ENCODE measurements at places on chromosomes 2 and 18.
A peak's percentile ranks its signal among the peaks of the same experiment; 100 is the strongest.

DNA sequence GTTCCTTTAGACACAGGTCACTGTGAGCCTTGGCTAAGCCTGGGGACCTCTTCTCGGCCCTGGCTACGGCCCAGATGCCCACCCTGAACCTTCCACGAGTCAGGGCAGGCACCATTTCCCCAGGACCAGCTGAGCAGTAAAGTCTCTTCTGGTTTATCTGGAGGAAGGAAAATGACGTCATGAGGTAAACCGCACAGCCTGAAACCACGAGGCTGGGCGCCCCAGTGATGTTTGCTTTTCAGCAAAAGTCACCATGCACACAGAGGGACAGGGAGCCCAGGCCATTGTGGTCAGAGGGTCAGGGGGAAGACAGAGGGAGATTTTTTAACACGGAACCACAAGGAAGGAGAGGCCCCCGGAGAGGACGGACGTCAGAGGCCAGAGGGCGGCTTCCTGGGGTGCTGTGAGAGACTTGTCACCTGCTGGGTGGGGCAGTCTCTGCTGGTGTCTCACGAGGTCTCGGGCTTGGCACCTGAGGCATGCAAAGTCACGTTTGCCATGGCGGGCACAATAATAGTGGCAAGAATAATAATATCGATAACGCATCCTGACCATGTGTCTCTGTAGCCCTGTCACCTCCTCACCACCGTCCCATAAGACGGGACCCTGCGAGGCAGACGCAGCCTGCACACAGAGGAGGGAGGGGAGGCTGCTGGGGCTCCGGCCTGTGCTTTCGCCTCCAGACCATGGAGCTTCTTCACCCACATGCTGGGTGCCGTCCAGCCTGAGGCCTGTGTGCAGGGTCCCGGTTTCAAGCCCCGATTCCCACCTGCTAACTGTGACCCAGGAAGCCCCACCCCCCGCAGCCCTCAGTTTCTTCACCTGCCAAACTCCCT lies 33.2 kb upstream of the FOSL2 start:
- peak; percentile 85 for DNase-seq

- DNase-seq: no peak
Observed at GRCh38 chr2:224709301-224709700, 6.9 kb downstream of the CCDC195 start.

DNA sequence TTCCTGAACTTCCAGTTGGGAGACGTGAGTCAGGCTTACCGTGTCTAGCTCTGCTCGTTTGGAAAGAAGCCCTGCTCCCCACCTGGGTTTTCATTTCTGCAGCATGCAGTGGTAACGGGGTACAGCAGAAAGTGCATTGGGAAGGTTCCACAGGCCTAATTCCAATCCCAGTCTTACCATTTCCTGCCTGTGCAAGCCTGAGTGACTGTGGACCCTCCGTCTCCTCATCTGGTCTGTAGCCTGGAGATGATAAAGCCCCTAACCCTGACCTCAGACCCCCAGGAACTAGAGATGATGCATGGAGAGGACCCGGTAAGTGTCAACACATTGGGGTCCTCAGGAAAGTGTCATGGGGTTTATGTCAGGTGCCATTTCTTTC lies 5.8 kb upstream of the PSD4 start:
- no peak for DNase-seq

DNA sequence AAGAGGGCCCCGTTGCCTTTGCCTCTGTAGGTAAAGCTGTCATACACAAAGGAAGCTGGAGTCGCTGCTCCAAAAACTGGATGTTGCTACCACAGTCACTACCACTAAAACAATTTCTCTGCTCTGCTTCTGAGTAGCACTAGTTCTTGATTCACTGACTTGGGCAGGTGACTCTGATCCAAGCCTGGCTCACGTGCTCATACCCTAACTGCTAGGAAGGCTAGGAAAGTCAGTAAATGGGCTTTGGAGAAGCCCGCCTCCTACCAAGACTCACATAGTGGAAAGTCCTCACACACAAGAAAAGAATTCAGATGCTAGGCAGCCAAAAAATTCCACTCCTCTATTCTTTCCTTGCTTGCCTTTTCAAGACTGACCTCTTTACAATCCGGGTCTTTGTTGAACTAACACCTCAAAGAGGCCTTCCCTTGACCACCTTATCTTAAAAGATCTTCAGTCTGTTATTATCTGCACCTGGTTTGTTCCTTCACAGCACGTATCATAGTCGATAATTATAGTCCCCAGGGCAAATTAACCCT lies 11.4 kb upstream of the DYNC1I2 start:
- no peak for DNase-seq

DNA sequence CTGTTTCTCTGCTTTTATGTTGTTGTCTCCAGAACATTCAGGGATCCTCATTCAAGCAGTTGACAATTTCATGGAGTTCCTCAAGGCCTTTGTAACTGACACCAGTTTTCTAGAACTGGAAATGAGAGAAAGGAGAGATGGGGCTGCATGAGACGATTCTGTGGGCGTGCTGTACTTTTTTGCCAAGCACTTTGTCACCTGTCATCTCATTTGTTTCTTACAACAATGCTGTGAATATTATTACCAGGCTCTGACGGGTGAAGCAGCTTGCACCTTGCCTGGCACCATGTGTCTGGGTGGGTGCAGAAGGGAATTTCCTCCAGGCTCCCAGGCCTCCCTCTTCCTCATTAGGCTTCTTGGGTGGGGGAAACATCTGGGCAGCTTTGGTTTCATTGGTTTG lies 22.2 kb upstream of the ATOH8 start:
- no peak for DNase-seq

DNA sequence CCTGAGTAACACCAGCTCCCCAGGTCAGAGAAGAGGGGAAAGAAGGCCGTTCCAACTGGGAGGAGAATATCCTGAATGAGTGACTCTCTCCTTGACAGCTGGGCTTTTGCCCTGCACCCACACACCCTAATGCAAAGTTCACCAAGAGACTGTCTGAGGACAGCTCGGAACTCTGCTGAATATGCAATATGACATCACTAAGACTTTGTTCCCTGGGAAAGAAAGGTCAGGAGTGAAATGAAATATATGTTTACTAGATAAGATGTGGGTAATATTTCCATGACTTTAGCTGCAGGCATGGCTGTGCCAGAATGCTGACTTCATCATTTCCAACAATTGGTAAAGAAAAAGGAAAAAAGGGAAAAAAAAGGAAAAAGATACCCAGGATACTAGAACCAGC lies 488.2 kb upstream of the RAB6C start:
- no peak for DNase-seq

DNA sequence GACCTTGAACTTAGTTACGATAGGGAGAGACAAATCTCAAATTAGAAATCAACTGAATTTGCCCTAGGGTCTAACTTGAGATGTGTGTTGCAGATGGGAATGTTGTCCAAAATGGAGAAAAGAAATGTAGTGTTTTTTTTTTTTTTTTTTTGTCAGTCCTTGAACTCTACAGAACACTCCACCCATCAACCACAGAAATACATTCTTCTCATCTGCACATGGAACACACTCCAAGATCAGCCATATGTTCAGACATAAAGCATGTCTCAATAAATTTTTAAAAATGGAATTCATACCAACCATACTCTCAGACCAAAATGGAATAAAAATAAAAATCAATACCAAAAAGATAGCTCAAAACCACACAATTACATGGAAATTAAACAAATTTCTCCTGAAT lies 526.5 kb downstream of the FBXO15 start:
- no peak for DNase-seq

DNA sequence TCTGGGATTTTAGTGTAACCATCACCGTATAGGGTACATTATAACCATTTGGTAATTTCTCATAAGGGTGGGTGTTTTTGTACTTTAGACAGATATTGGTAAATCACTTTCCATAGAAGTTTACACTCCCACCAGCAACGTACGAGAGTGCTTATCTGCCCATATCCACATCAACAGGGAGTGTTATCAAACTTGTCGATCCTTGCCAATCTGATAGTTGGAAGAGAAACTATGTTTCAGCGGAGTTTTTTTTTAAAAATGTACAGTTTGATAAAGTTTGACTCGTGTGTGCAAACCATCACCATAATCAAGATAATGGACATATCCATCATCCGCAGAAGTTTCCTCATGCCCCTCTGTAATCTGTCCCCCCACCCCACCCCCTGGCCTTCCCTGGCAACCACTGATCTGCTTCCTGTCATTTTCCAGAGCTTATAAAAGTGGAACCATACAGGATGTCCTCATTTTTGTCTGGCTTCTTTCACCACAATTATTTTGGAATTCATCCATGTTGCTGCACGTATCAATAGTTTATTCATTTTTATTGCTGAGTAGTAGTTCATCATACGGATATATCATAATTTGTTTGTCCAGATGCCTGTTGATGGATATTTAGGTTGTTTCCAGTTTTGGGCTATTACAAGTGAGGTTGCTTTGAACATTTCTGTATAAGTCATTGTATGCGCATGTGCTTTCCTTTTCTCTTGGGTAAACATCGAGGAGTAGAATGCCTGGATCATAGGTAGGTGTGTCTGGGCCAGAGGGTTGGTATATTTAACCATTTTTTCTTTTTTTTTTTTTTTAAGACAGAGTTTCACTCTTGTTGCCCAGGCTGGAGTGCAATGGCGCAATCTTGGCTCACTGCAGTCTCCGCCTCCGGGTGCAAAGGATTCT lies 18.6 kb downstream of the GLI2 start:
- DNase-seq: no peak

GRCh38 chr18:20971886-20972267 lies 139.7 kb downstream of the ROCK1 start:
- DNase-seq: no peak

DNA sequence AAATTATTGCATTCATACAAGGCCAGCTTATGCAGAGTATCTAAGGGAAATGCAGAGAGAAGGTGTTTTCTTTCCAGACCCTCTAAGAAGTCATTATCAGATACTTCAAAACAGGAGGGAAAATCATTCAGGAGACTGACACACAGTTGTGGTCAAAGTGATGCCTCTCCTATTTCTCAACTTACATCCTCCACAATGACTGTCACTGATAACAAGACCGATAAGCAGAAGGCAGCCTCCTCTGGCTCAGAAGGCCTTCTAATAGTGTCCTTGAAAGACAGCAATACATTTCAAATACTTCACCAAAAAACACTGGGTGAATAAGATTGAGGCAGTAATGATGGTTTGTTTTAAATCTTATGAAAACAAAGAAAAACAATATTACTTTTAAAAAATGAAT lies 199.7 kb downstream of the PIEZO2 start:
- no peak for DNase-seq

DNA sequence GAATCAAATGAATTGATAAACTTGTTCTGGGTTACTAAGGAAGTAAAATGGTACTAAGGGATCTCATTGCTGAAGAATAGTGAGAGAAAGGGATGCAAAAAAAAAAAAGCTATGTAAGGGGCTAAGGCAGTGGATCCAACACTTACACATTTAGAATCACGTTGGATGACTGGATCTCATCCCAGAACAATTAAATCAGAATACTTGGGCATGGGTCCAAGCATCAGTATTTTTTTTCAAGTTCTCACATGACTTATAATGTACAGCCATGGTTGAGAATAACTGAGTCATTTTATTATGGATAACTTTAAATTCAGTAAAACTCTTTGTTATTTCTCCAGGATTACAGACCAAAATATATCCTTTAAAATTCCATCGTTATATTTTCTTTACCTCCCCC lies 8.5 kb downstream of the DSC1 start:
- no peak for DNase-seq

- DNase-seq: no peak
Observed at GRCh38 chr2:229447227-229447626, 176.1 kb upstream of the PID1 start.

DNA sequence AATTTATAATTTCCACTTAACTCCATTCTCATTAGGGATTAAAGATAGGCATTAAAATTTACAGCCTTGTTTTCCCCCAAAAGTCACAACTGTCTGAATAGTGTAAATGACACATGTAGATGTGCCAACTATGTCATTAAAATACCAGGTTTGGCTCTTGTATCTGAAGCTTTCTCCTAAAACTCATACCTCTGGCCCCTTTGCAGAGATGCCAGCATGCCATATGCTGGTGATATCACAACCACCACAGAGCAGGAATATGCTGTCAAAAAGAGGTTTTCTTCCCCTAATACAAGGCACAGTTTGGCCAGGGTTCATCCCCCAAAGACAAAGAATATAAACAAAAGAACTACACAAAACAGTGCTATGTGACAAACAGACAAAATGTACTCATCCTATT lies 65.4 kb downstream of the REV1 start:
- no peak for DNase-seq

DNA sequence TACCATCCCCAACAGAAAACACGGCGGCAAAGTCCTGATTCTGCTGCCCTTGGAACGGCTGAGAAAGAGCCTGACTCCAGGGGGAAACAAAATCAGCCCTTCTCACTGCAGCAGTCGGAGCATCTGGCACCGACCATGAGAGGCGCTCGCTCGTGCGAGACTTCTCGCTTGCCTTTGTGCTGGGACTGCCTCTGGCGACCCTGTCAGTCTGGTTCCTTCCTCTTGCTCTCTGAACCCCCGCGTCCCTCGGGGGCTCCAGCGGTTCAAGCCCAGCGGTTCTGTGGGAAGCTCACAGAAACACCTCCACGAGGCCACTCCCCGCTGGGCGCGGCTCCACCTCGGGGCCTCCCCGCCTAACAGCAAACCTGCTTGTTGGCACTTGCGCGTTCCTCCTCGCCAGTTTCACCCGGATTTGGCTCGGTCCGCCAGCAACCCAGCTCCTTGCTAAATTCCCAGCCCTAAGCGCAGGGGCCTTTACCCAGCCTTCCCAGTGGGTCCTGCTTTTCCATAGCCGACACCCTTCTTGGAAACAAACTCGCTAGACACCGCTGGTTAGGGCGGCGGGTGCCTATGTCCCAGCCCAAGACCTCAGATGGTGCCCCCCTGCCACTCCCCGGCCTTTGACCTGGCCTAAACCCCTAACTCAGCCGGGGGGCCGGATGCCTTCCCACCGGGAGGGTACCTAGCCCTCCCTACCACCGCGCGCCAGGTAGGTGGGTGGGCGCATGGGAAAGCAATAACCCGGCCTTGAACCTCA lies 2.2 kb downstream of the RND3 start:
- DNase-seq: no peak

- no peak for DNase-seq
Observed at GRCh38 chr2:37829616-37830395, 95.3 kb upstream of the RMDN2 start.

DNA sequence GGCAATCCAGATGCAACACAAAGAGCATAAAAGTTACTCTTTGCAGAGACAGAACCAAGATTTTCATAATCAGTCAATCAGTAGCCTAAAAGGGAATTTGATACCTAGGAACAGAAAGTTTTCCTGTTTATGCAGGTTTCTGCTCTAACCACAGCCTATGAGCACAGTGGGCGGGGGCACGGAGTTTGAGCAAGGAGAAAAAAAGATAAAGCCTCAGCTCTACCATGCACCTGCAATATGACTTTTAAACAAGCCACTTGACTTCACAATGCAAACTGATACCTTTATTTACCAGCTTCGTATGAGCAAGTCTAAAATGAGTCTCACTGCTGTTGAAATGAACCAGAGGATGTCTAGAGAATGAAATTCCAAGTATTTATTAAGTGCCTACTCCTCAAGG lies 5.6 kb upstream of the LRATD1 start:
- no peak for DNase-seq

GRCh38 chr18:31563778-31564177 lies 27.9 kb upstream of the TTR start:
- DNase-seq: no peak

- peak; percentile 40 for DNase-seq
Observed at GRCh38 chr2:72770879-72771461, 54.9 kb downstream of the EXOC6B start.
